ENCODE measurements at places on chromosomes 2 and 18.
A peak's percentile ranks its signal among the peaks of the same experiment; 100 is the strongest.

DNA sequence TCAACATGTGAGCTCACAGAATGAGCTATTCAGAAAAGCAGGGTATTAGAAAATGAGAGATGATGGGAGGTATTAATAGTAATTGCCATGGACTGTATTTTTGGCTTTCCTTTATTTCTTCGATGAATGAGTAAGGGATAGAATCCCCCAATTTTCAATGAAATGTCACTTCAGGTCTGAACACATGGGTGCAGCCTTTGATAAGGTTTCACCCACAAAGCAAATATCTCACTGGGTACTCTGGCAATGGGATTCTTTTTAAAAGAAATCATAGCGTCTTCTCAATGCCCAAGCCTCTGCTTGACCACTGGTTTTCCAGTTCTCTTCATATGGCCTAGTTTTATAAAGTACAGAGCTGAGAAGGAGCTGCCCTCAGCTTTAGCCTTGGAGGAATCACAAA, 610.5 kb upstream of the FANCL start:
- DNase-seq, result no peak

GRCh38 chr2:60413814-60414168, 139.7 kb downstream of the BCL11A start:
- DNase-seq, result no peak

DNA sequence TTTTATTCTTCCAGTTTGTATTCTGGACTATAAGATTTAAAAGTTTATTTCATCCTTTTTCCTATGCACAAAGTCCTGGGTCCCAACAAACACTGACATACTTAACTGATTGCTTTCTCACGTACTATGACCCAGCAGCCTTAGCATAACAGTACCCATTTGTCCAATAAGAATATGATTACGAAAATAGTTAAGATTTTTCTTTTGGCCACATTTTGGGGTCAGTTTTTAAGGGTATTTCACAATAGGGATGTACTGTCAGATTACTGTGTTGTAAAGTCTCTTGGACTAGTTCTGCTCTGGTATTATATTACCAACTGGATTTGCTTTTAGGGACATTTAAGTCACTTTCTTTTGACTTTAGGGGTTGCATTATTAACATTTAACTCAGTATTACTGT, 46.1 kb downstream of the TTC39C start:
- no peak for DNase-seq

GRCh38 chr2:60522462-60522861, 31.0 kb downstream of the BCL11A start:
- DNase-seq, result no peak

DNA sequence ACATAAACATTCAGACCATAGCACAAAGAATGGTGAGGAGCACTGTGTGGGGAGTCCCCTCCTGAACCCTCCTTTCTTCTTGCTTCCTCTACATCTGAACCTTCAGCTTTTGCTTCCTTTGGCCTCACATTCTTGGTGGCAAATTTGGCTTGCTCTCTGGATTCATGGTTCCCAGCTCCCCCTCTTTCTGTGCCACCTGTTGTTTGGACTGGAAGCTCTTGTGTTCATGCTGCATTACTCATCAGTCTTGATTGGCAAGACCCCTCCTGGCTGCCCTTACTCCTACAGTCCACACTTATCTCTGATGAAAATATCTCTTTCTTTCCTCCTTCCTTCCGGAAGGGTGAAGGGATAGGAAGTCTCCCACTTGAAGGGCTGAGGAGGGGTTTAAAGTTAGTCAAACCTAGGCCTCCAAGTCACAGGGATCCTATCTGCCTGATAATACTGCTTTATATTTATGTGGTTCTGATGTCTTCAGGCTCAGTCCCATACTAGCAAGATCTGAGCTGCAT, 70.0 kb downstream of the MYO3B start:
- DNase-seq, result no peak

DNA sequence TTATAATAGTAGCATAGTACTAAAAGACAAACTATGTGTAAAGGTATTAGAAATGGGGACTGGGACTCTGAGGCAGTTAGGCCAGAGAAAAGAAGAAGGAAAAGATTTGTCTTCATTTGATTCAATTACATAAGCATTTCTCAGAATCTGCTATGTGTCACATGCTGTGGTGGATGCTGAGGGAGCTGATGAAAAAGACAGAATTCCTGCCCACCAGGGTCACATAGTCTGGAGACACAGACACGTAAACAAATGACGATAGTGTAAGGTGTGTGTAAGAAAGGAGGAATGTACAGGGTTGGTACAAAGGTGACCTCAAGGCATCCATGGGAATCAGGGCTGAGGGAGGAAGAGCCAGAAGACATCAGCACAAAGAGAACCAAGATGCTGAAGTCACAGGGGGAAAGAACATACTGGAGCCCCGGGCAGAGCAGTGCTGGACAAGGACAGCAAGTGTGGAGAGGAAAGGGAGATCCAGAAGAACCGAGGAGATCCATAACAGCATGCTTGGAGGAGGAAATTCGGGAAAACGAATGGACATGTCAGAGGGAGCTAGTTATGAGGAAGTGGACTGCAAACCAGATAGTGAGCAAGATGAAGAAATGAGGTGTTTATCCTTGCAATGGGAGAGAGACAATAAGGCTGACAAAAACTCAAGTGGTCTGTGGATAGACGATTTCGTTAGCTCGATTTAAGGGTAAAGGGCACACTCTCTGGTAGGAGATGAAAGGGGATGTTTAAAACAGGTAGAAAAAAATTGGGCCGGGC, 1.2 kb upstream of the MAPRE3 start:
- no peak for DNase-seq

DNA sequence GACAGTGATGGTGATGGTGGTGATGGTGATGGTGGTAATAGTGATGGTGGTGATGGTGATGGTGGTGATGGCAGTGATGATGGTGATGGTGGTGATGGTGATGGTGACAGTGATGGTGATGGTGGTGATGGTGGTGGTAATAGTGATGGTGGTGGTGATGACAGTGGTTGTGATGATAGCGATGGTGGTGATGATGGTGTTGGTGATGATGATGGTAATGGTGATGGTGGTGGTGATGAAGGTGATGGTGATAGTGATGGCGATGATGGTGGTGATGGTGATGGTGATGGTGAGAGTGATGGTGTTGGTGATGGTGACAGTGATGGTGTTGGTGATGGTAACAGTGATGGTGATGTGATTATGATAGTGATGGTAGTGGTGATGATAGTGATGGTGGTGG, 94.3 kb downstream of the ASB1 start:
- DNase-seq, result no peak

GRCh38 chr2:188399159-188399558, 107.5 kb downstream of the GULP1 start:
- no peak for DNase-seq

GRCh38 chr18:21979171-21979560, 190.2 kb upstream of the GATA6 start:
- DNase-seq, result no peak

- DNase-seq, result no peak
These were observed 23.7 kb downstream of the MRPL33 start for GRCh38 chr2:27795093-27795834.

DNA sequence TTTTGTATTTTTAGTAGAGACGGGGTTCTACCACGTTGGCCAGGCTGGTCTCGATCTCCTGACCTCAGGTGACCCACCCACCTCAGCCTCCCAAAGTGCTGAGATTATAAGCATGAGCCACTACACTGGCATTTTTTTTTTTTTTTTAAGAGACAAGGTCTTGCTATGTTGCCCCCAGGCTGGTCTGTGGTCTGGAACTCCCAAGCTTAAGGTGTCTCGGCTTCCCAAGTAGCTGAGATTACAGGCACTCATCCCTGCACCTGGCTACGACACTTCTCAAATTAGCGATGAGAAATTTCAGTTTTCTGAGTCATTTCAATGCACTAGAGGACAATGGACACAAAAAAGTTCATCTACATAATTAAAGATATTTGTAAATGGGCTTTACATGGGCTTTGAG, 36.6 kb upstream of the TCF7L1 start:
- DNase-seq, result no peak

GRCh38 chr2:229425598-229425997, 154.5 kb upstream of the PID1 start:
- DNase-seq, result no peak

GRCh38 chr2:238061315-238062202, 758 bp downstream of the SCLY start:
- DNase-seq, result peak; percentile 16

DNA sequence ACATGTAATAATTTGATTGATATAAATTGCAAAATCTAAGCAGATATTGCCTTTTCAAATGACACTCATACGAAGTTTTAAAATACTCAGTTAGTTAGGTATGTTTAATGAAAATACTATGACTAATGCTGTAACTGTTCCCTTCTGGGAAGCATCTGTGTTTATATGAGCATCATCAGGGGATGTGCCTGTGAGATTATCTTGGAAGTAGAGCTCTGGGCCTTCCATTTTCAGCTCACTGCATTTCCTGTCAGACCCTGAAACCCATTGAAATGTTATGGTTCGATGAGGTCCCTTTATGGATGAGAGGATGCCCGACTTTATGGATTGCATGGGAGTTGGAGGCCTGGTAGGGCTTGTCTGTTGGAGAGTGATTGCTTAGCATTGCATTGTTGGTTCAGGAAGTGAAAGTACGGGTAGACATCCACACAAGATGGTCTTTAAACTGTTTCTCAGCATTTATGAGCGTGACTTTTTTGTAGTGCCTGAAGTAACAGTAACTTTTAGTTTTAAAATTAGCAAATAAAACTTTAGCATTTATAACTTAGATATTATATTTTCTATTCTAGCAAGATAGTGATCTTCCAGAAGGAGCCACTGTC, 28.7 kb downstream of the ELP2 start:
- DNase-seq, result no peak

DNA sequence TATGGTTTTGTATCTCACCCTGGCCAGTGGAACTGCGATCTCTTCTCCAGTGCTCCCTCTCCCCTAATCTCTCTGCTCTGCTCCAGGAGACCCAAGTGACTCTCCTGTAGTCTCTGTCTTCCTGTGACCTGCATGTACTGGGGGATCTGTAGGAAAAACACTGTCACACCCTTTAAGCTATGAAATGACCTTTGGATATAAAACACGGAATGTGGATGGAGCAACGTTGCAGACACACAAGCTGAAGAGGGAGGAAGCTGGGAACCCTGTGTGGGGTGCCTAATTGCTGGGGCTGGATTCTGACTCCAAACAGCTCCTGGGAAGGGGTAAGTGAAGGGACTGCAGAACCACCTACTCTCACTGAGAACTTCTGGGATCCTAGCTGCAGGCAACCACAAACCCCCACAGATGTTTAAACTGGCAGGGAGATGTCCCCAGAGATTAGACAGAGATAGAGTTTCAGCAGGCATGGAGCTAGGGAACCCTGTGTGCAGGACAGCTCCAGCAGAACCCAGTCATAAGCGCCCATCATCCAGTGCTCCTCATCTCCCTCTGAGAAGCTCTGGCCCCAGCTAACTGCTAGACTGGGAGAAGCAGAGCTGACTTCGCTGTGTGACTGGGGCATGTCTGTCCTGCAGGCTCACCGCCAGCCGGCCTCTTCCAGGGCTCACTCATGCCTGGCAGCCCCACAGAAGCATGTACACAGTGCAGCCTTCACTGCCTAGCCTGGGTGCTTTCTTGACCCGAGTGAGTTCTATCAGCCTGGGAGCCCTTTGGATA, 482.7 kb upstream of the SETBP1 start:
- DNase-seq, result no peak

- DNase-seq, result no peak
These were observed 159.2 kb downstream of the GULP1 start for GRCh38 chr2:188450732-188451483.

- peak; percentile 71 for DNase-seq
These were observed 383.7 kb downstream of the SOCS6 start for GRCh38 chr18:70672581-70672980.

DNA sequence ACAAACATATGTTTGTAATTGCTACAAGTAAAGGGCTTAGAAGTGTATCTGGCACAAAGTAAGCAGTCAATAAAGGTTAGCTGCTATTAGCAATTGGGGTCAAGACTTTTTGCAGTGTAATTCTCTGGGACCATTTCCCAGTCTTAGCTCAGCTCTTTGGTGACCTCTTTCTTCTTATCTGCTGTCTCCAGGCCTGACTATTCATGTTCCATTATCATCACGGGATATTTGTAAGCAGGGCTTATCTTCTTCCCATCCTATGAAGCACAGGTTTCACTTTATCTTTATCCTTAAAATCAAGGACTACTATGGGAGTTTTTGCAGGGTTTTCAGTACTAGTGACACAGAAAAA, 131.7 kb downstream of the DOCK10 start:
- no peak for DNase-seq

DNA sequence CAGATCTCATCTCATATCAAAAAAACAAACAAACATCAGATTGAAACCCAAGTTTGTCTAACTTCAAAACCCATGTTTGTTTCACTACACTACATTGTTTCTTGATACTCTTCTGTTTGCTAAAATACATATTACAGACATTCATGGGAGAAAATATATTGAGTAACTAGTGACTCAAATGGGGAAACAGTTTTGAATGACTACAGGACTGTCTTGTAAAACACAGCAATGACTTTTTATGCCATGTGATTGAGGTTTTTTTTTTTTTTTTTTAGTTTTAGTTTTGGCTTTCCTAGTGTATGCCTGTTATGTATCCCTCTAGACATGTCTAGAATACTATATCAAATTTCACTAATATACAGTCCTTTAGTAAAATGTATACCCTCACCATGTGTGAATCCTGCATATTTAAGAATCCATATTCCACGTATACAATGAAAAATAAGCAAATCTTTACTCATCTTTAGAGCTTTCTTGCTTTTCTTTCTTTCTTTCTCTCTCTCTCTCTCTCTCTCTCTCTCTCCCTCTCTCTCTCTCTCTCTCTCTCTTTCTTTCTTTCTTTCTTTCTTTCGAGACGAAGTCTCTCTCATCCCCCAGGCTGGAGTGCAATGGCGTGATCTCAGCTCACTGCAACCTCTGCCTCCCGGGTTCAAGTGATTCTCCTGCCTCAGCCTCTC, 46.6 kb upstream of the SERTAD2 start:
- no peak for DNase-seq

- DNase-seq, result no peak
These were observed 14.7 kb upstream of the ITGB6 start for GRCh38 chr2:160214461-160215445.

DNA sequence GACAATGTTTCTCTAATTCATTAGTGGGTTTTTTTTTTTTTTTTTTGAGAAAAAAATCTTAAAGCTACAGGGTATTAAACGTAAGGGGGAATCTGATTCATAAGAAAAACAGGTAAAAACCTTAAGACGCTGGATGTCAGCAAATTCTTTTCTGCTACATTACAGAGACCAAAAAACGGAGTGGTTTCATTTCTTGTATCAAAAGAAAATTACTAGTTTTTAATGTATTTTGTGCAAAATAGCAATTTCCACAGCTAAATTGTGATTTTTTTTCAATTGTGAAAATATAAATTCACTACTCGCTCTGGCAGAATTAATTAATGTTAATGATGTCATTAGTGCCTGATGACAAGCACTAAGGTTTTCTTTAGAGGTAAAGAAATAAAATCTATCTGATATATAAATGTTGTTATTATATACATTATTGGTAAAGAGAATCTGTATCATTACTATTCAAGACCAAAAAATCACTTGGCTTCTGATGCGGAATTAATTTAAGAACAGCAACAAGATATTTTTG, 9.9 kb downstream of the OTX1 start:
- DNase-seq, result no peak

DNA sequence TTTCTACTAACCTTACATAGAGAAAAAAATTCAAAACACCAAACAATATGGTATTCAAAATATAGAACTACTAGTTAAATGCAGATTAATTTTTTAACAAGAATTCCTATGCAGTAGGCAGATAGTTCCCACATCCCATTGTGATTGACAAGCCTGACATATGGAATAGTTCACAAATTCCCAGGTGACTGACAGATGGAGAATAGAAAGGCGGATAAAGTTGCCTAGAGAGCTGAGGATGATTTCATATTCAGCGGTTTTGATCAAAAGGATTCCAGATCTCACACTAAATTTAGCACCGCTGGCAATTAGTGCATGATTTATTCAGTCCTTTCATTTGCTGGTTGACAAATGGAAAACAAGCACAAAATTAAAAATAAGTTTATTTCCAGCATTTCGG, 733.7 kb upstream of the POU3F3 start:
- no peak for DNase-seq

All from CD4-positive, alpha-beta T cell treated with Interleukin-6 at 100 ng/mL for 8 hours (primary cell).